HepG2 (cell line): ENCODE measurements at places on chromosomes 3 and 15. TPM values are rescaled to one million over a fixed set of nuclear protein-coding genes. Genes with fewer than 3 reads are reported as not detected.
A peak's percentile ranks its signal among the peaks of the same experiment; 100 is the strongest.

- DNase-seq, result no peak
Observed at GRCh38 chr3:131007782-131008181, 18.8 kb downstream of the ASTE1 start.

- no peak for DNase-seq
Observed at GRCh38 chr3:191334346-191334893, 4.1 kb upstream of the UTS2B start.

GRCh38 chr3:182405759-182406158 lies 387.5 kb upstream of the ATP11B start:
- DNase-seq, result no peak

DNA sequence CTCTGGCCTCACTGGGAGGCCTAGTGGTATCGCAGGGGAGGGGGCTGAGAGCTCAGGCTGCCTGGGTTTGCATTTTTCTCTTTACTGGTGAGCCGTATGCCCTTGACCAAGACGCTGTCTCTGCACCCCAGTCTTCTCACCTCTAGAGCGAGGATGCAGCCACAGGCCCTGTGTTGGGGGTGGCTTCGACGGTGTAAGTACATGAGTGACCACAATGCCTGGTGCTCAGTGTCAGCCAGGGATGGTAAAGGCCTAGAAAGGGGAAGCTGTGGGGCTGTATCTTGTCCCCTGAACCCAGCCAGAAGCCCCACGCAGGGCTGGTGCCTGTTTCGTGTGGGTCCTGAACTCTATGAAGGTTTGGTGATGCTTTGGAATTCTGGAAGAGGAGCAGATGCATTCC lies 19.8 kb downstream of the SYNM start:
- DNase-seq, result no peak

DNA sequence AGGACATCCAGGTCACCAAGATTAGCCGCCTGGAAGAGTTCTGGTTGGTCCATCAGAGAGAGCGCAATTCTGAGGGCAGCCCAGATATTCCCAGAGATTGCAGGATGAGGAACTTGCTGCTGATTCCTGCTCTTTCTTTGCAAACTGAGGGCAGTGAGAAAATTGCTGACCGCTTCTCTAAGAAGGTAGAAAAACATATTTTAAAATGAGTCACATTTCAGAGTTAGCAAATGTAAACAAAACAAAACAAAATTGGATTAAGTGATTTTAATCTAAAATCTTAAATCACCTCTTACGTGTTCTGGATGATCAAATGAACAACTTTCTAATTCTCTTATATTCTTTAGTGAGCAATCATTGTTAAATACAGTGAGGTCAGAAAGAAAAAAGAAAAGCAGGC lies 149.0 kb downstream of the USP13 start:
- no peak for DNase-seq

GRCh38 chr3:23256741-23257435 lies 53.8 kb downstream of the UBE2E2 start:
- DNase-seq, result no peak

DNA sequence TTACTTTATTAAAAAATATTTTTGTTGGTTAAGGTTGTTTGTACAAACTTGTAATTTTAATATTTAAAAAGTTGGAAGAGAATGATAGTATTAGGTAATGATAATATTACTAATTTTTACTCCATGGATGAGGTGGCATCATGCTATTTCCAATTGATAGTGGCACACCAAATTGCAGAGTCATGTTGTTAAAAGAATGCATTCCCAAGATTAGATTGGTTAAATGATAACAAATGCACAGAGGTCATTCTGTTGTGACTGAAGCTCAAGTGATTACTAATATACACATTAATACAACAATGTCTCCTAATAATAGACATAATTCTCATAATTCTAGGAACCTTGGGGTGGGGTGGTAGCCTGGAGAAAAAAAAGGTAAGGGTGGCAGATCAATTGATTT lies 73.2 kb upstream of the ZBED2 start:
- no peak for DNase-seq

GRCh38 chr3:149507491-149508324 lies 33.2 kb downstream of the TM4SF4 start:
- DNase-seq, result no peak

DNA sequence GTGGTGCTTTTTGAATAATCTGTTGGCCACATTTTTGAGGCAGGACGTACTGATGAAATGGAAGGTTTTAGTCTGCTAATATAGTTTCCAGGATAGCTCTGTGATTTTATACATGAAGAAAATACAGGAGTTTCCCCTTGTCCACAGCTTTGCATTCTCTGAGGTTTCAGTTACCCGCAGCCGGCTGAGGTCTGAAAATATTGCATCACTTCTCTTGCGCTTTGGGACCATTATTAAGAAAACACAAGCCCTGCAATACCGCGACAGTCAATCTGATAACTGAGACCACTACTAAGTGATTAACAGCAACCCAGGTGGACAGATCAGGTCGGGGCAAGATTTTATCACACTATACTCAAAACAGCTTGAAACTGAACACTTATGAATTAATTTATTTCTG lies 33.0 kb downstream of the BLM start:
- no peak for DNase-seq

GRCh38 chr3:105798381-105798934 lies 70.4 kb downstream of the CBLB start:
- DNase-seq, result no peak

DNA sequence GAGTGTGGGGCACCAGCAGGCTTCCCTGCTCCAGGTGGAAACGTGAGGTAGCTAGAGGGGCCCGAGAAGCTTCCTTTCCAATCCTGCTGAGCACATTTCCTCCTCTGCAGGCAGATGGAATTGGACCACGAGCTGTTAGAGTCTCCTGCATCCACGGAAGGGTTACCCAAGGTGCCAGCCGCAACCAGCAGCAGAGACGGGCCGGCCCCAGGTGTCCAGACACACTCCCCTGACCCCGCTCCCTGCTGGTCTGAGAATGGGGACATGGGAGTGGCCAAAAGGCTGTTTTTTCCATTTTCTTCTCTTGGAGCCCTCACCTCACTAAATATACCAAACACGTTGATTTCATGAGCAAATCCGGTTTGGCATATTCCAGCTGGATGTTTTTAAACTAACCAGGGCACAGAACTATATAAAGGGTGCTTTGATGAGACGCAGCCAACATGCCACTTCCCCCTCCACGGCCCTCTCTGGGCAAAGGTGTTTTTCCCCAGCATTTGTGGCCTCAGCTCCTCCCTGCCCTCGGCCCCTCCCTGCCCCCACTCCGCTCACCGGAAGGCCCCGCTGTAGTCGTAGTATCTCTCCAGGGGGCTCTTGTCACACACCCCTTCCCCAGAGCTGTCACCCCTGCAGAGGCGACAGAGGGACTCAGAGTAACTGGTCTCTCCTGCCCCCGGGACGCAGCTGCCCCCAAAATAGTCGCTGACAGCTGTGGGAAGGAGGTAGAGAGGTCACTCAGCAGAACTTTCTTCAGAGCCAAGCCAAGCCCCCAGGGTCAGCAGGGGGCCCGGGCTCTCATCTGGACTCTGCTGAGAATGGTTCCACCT lies 7.0 kb downstream of the MELTF start:
- DNase-seq, result no peak

- no peak for DNase-seq
Observed at GRCh38 chr3:42061713-42062380, 29.3 kb upstream of the TRAK1 start.

DNA sequence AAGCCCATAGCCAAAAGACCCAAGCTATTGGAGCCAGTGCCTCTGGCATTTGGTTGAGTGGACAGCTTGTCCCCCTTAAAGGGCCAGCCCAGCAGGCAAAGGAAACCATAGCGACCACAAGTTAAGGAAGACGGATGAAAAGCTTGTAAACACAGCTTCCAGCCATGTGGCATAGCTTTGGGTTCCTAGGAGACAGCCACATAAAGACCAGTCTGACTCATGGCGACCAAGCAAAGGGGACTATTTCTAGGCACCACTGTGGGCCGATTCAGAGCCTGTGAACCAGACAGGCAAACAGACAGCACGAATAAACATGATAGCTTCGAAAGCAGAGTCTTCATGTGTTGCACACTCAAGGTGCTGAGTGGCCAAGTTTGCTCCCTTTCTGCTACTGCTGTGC lies 30.5 kb upstream of the SRGAP3 start:
- no peak for DNase-seq

GRCh38 chr3:72494626-72495025 lies 353.6 kb downstream of the SHQ1 start:
- no peak for DNase-seq

DNA sequence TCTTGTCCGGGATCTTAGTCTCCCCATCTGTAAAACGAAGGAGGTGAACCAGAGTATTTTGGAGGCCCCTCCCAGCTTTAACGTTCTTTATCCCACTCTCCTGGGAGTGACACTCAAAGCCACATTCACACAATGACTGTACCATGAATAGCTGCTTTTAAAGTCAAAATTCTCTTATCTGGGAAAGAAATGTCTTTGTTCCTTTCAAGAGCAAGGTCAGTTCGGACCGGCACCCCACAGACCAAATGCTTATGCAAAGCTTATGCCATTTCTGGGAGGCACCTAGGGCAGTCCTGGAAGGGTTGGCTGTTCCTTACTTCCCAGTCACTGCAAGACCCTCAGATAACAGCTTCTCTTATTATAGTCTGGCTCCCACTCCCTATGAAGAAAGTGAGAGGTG lies 53.5 kb upstream of the WNT5A start:
- no peak for DNase-seq

DNA sequence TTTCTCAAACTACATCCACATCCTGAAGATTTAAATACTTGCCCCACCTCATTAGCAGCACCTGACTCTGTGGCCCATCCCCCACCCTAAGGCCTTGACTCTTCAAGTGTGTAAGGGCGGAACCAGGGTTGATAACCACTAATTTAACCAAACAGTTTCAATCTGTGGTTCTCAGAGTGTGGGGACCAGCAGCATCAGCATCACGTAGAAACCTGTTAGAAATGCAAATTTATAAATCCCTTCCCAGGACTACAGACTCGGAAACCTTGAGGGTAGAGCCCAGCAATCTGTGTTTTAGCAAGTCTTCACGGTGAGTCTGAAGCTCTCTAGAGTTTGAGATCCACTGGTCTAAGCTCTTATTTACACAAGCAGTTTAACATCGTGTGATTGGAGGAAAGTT lies 12.4 kb downstream of the GNB4 start:
- no peak for DNase-seq

- DNase-seq, result no peak
Observed at GRCh38 chr3:124816206-124816605, 71.0 kb downstream of the ITGB5 start.

- no peak for DNase-seq
Observed at GRCh38 chr3:38306941-38307340, 24.8 kb downstream of the SLC22A14 start.

GRCh38 chr3:19267040-19267439 lies 118.7 kb downstream of the KCNH8 start:
- DNase-seq, result no peak

GRCh38 chr3:128875556-128876120 lies 3.8 kb upstream of the ACAD9 start:
- DNase-seq, result peak; percentile 32

DNA sequence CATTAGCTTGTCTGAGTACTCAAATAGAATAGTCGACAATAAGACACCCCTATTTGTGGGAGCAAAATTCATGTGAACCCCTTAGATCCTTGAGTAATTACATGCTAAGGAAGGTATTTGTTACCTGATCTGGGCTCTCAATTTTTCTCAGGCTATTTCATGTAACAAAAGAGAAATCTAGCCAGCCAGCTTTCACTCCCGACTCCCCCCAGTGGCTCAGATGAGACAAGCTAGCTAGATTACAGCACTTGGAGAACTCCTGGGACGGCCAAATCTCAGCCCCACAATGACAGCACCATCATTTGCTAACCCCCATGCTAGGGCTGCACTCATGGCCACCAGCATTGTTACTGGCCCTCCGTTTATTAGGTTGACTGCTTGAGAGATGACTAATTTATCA lies 41.3 kb downstream of the GLDN start:
- peak; percentile 27 for DNase-seq

DNA sequence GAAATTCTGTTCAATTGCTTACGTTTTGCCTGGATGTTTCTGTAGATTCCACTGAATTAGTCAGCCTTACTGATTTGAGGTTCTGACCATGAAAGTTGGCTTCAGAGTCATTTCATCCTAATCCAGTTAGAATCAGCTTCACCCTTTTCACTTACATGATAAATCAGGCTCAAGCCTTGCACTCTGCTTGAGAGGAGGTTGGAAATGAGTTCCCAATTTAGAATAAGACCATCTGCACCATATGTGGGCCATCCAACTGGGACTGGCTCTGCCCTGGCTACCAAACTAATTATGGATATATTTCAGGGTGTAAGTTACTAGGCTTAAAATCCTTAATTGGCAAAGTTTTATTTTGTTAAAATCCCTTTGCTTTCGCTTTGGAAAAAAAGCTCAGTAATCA lies 255.7 kb downstream of the CHL1 start:
- DNase-seq, result no peak

- DNase-seq, result no peak
Observed at GRCh38 chr3:72142028-72142427, 357.1 kb upstream of the PROK2 start.

GRCh38 chr3:49839193-49839809 lies 17.1 kb downstream of the TRAIP start:
- peak; percentile 63 for DNase-seq

GRCh38 chr3:151436675-151437446 lies 24.0 kb downstream of the IGSF10 start:
- DNase-seq, result no peak

- no peak for DNase-seq
Observed at GRCh38 chr3:23762759-23763477, 42.8 kb upstream of the UBE2E1 start.

GRCh38 chr15:80684697-80685096 lies 10.4 kb upstream of the ABHD17C start:
- DNase-seq, result no peak

- DNase-seq, result no peak
Observed at GRCh38 chr15:69664572-69665571, 212.3 kb downstream of the RPLP1 start.

DNA sequence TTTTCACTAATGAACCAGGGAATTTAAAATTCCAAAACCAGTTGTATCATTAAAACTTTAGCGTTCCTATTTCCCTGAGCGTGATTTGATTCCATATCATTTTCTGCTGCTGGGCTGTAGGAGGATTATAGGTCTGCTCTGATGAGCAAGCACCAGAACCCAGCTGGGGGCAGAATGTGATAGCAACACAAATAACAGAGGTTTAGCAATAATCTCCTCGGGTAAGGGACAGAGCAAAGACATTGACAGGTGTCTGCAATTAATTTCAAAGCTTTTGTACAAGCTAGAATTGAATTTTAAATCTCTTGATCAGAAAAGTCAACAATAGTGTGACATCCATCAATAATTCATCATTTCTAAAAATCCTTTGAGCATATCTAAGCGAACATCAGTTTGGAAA lies 163.4 kb upstream of the RAP2B start:
- no peak for DNase-seq

- no peak for DNase-seq
Observed at GRCh38 chr3:53837331-53837730, 8.9 kb downstream of the CHDH start.

DAZL gene
- polyA plus RNA-seq, result not detected in 2 replicates

OTOL1 gene
- not detected in 2 replicates for polyA plus RNA-seq

WDR93 gene
- polyA plus RNA-seq, result 0.07 and 0.08 TPM in 2 replicates

MORC1 gene
- polyA plus RNA-seq, result not detected in 2 replicates

CACNA2D2 gene
- polyA plus RNA-seq, result not detected in 2 replicates

SEC22A gene
- polyA plus RNA-seq, result 12.0 and 14.1 TPM in 2 replicates

GATA2 gene
- polyA plus RNA-seq, result 3.4 and 3.5 TPM in 2 replicates

HMCES gene
- polyA plus RNA-seq, result 16.1 and 20.1 TPM in 2 replicates

CERS3 gene
- not detected in 2 replicates for polyA plus RNA-seq

MCTP2 gene
- polyA plus RNA-seq, result 8.5 and 8.6 TPM in 2 replicates

GOLGA8N gene
- polyA plus RNA-seq, result 1.6 and 2.1 TPM in 2 replicates

P3H2 gene
- polyA plus RNA-seq, result not detected in 2 replicates

CKMT1B gene
- polyA plus RNA-seq, result 0.17 and 0.34 TPM in 2 replicates
